ENCODE measurements at places on chromosomes 3 and 15.

DNA sequence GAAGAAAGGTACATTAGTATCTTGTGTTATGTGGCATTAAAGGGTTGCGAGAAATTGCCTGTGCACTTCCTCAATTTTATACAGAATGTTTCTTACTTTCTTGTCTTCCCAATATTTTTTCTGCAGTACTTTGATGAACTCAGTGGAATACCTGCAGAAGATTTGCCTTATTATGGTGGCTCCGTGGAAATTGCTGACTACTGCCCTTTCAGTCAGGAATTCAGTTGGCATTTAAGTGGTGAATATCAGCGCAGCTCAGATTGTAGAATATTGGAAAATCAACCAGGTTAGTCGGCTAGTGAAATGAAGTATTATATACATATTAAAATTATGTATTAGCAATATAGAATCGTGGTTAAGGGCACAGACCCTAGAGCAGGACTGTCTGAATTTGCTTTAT, 61.3 kb downstream of the LMLN start:
- DNase-seq = no peak

GRCh38 chr15:43230640-43231115, 9.9 kb upstream of the EPB42 start:
- DNase-seq = no peak

GRCh38 chr15:60316961-60317360, 80.8 kb downstream of the ANXA2 start:
- no peak for DNase-seq

DNA sequence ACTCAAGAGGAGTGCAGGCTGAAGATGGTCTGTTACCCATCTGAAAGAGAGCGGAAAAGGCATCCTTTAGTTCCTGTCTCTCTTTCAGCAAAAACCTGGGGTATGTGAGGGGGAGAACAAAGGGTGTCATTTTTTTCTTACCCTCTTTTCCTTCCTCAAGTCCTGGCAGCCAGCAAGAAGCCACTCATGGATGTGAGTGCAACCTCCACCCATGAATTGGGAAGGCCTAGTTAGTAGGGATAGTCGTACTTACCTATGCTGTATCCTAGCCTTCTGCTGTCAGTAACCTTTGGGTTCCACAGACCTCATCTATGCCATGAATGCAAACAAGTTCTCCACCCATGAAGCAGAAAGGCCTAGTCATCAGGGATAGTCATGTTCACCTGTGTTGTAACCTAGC, 472.8 kb downstream of the ZIC1 start:
- no peak for DNase-seq

GRCh38 chr3:31067004-31067403, 172.5 kb upstream of the GADL1 start:
- DNase-seq = no peak

DNA sequence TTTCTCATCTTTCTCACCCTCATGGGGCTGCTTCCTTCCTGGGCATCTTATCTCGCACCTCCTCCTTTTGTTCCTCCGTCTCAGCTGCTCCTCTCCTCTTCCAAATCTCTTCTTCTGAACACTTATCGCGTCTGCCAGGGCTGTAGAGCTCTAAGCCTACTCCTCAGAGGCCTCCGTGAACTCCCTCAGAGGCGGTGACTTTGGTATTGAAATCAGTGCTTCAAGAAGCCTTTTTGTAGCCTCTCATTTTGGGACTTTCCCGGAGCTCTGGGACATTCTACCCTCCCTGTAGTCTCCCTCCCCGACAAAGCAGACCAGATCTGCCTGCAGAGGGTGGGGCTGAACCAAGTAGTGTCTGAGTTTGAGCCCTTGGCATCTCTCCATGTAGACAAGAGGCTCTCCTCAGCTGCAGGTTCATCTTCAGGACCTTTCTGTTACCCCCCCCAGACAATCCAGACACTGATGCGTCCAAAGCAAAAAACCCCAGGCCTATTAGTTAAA, 17.5 kb upstream of the CPNE9 start:
- DNase-seq = no peak

DNA sequence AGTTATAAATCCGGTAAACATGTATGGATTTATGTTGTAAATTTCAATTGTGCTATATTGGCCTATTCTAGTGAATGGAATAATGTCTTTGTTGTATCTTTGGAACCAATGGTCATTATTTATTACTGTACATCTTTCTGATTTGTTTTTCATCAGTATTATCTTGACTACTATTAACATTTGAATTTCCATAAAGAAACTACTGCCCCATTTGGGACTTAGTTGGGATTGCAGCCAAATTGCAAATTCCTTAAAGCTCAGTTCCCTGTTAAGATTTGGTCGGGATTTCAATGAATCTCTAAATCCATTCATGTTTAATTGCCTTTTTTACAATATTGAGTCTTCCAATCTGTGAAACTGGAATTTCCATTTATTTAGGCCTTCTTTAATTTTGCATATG, 822.4 kb upstream of the CADM2 start:
- no peak for DNase-seq

All from CD4-positive, alpha-beta T cell treated with Interleukin-17A for 1 hour (primary cell).